CD4-positive, alpha-beta memory T cell (primary cell): ENCODE measurements at places on chromosomes 12 and 14. TPM values are rescaled to one million over a fixed set of nuclear protein-coding genes. Genes with fewer than 3 reads are reported as not detected.

Gene NPAS3
- total RNA-seq: not detected

Gene RBM19
- 71.0 TPM for total RNA-seq

Gene TSPAN9
- 0.84 TPM for total RNA-seq

Gene PIWIL1
- not detected for total RNA-seq

Gene IQSEC3
- 0.84 TPM for total RNA-seq

Gene P2RX2
- not detected for total RNA-seq

Gene KRT75
- total RNA-seq: not detected

- H3K27me3 ChIP-seq: no peaks in the 10 kb centered on the region
- no peaks in the 10 kb centered on the region for H3K4me1 ChIP-seq
- H3K4me3 ChIP-seq: no peak overlapping the region
- no peaks in the 10 kb centered on the region for H3K36me3 ChIP-seq
- no peak overlapping the region for H3K27ac ChIP-seq
These were observed 611.8 kb downstream of the ETNK1 start for GRCh38 chr12:23236811-23237210.

GRCh38 chr14:67166450-67166853 is 22.8 kb upstream of the GARIN2 start:
- no peaks in the 10 kb centered on the region for H3K27me3 ChIP-seq
- H3K27ac ChIP-seq: no peak overlapping the region
- no peak overlapping the region for H3K4me3 ChIP-seq
- H3K4me1 ChIP-seq: no peaks in the 10 kb centered on the region

- no peak for DNase-seq
- no peak overlapping the region for H3K4me3 ChIP-seq
- H3K27ac ChIP-seq: no peak overlapping the region
- H3K4me1 ChIP-seq: no peaks in the 10 kb centered on the region
- no peaks in the 10 kb centered on the region for H3K36me3 ChIP-seq
These were observed 120.2 kb downstream of the SLC16A7 start for GRCh38 chr12:59716043-59716442.

DNA sequence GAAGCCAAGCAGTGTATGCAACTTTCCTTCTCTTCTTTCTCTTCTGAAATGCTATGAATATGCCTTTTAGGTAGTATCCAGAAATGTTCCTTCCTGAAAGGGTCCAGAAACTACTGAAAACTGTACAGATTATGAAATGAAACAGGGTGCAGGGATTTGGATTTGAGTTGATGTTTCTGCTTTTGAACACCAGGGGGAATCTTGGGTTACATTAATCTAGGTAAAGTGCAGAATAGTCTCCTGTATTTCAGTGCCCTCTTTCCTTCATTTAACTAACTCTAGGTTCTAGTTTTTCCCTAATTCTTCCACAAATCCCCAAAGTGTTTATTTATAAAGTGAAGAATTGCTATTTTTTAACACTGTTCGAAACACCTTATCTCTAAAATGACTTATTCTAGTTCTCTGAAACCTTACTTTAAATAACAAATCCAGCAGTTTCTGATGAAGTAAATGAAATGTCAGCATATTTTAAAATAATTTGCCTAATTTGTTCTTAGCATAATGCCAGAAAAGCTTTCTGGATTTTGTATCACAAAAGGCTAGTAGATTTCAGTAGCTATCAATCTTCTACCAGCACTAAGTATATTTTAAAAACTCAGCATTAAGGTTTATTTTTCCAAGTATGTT is 111.9 kb downstream of the LRRK2 start:
- H3K4me3 ChIP-seq: no peak overlapping the region
- DNase-seq: no peak
- no peak overlapping the region for H3K27ac ChIP-seq
- no peaks in the 10 kb centered on the region for H3K27me3 ChIP-seq

DNA sequence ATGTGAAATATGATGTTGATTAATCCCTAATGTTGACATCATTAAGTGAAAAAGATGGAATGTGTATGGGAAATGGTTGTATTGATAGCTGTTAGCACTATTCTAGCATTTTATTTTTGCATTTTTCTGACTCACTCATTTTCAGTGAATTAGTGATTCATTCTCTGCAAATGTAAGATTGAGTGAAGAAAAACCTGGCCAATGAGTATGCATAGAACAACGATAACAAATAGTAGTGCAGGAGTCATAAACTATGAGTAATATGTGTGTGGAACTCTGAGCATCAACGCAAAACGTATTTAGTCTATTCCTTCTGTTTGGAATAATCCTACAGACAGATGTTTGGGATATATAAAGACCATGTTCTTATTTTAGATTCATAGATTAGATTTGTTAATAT is 76.3 kb upstream of the RTL1 start:
- no peak overlapping the region for H3K4me3 ChIP-seq
- H3K4me1 ChIP-seq: no peaks in the 10 kb centered on the region

- H3K4me3 ChIP-seq: peak overlapping the region; percentile 66
- H3K27me3 ChIP-seq: no peaks in the 10 kb centered on the region
- peak; percentile 12 for DNase-seq
- peaks cover 12% of the 10 kb centered on the region for H3K4me1 ChIP-seq
- H3K36me3 ChIP-seq: no peaks in the 10 kb centered on the region
These were observed 772 bp downstream of the SCARB1 start for GRCh38 chr12:124862768-124863415.

GRCh38 chr14:36226164-36226563 is 49.6 kb upstream of the PTCSC3 start:
- H3K4me3 ChIP-seq: no peak overlapping the region
- no peaks in the 10 kb centered on the region for H3K27me3 ChIP-seq
- H3K36me3 ChIP-seq: no peaks in the 10 kb centered on the region
- H3K4me1 ChIP-seq: no peaks in the 10 kb centered on the region

GRCh38 chr12:56490360-56490759 is 2.4 kb upstream of the GLS2 start:
- no peak for DNase-seq
- no peaks in the 10 kb centered on the region for H3K36me3 ChIP-seq
- H3K4me3 ChIP-seq: no peak overlapping the region
- peaks cover 14% of the 10 kb centered on the region for H3K4me1 ChIP-seq
- no peak overlapping the region for H3K27ac ChIP-seq

DNA sequence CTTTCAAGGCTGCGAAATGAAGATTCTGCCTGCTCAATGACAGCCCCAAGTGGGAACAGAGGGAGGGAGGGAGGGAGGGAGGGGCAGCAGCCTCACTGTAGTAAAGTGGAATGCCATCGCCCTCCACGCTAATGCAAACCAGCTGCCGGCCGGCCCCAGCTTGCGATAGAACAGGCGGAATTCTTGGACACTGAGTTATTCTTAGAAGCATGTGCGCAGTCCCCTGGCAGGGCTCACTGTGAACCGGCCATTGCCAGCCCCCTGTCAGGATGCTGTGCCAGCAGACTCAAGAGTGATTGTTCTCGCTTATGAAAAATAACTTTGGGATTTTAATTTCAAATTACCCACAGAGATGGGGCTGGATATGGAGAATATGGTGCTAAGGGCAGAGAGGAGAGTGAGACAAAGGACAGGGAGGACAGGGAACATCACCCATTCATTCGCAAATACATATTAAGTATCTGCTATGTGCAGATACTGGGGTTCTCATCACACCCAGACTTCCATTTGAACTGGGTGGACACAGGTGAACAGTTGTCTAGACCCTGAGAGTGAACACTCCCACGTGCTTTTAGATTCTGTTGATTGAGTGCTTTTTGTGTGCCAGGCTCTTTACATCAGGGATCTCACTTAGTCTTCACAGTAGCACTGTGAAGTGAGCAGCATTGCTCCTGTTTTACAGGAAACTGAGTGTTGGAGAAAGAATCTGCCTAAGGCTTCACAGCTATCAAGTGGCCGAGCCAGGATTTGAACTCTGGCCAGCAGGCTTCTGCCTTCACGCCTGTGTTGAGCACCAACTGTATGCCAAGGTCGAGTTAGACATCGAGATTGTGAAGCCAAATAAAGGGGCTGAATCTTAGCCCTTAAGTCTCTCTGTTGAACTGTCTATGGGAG is 192.9 kb downstream of the C12orf75 start:
- H3K36me3 ChIP-seq: no peaks in the 10 kb centered on the region
- H3K4me3 ChIP-seq: no peak overlapping the region
- no peaks in the 10 kb centered on the region for H3K4me1 ChIP-seq
- no peak for DNase-seq
- H3K27me3 ChIP-seq: no peaks in the 10 kb centered on the region

- no peak within 1 kb of the TSS for H3K27ac ChIP-seq
- H3K4me3 ChIP-seq: no peak within 1 kb of the TSS
- H3K27me3 ChIP-seq: peaks cover 10% of the 10 kb centered on the region
- H3K36me3 ChIP-seq: peaks cover 18% of the 10 kb centered on the region
- peaks cover 42% of the 10 kb centered on the region for H3K4me1 ChIP-seq
These were observed at the start of gene DDN for GRCh38 chr12:48999371-49000131. TSS of gene DDN (minus strand) at chr12:48999375. CDS start at chr12:48999287, 88 bp downstream.

DNA sequence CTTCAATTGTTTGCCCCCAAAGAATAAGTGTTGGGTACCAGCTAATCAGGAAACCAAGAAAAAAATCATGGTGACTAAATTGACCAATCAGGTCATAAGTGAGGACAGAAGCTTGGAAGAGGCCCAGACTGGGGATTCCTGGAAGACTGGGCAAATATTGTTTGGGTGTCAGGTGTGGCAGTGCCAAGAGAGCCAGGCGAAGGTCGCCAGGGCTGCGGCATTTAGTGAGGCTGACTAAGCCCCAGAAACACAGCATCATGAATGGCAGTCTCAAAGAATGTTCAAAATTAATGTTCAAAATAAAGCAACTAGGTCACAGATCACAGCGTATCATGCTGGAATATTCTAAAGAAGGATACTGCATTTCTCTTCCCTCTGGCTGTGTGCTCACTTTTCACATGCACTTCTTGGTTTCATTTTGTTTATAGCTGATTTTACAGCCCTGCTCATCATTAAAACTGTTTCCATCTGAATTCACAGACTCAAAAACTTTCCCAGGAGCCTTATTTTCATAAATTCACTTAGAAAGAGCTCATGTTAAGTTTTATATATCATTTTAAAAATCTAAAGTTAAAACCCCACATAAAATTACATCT is 85.3 kb upstream of the OVCH1 start:
- no peak for DNase-seq
- no peak overlapping the region for H3K4me3 ChIP-seq
- no peak overlapping the region for H3K27ac ChIP-seq
- no peaks in the 10 kb centered on the region for H3K27me3 ChIP-seq
- no peaks in the 10 kb centered on the region for H3K4me1 ChIP-seq

DNA sequence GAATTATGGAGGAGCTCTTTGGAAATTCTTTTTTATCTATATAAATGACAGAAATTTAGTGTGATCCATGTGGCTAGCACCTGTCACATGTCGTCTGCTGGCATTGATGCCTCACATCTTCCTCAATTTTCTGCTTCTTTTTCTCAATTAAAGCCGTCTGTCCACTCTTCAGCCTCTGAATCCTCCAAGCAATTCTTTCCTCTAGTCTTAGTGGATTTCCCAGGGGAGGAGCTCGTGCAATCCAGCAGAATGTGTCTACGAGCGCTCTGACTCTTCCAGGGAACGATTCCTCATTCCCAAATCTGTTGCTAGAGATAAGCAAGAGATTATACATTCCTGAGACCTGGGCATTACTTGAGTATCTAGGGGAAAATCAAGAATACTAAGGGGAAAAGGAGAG is 176.6 kb downstream of the EMP1 start:
- DNase-seq: no peak
- H3K27me3 ChIP-seq: no peaks in the 10 kb centered on the region
- H3K27ac ChIP-seq: no peak overlapping the region
- H3K4me1 ChIP-seq: no peaks in the 10 kb centered on the region
- no peaks in the 10 kb centered on the region for H3K36me3 ChIP-seq

DNA sequence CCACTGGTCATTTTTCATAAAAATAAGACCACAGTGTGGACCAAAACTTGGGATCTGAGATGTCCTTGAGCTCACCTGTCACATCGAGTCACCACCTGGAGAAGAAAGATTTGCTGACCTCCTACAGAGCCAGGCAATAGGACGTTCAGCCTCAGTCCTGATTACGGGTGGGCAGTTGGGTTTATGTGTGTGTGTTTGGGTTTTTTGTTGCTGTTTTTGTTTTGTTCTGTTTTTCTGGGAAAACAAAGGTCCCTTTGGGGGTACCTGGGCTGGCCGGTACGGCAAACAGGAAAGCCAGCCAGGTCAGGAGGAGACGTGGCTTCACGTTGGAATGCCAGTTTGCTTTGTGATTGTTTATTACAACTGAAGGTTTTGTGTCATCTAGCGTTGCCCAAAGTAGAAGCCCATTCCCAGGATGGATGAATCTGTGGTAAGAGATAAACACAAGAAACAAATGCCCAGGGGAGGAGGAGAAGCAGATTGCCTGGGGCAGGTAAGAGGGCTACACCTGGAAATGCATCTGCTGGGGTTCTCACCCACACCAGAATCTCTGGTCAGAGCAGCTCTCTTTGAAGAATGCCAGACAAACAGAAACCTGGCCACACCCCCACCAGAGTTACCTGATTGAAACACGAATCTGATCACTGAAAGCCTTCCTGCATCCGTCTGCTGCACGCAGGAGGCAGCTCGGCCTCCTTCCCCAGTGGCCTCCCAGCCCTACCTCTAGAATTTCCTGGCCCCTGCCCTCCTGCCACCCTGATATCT is 100.1 kb upstream of the DIO3 start:
- H3K27me3 ChIP-seq: peaks cover 24% of the 10 kb centered on the region
- H3K27ac ChIP-seq: no peak overlapping the region
- H3K4me3 ChIP-seq: no peak overlapping the region
- DNase-seq: no peak

- no peak for DNase-seq
- H3K4me1 ChIP-seq: no peaks in the 10 kb centered on the region
- H3K36me3 ChIP-seq: no peaks in the 10 kb centered on the region
- no peak overlapping the region for H3K27ac ChIP-seq
These were observed 140.5 kb downstream of the SLC16A7 start for GRCh38 chr12:59736359-59736758.

DNA sequence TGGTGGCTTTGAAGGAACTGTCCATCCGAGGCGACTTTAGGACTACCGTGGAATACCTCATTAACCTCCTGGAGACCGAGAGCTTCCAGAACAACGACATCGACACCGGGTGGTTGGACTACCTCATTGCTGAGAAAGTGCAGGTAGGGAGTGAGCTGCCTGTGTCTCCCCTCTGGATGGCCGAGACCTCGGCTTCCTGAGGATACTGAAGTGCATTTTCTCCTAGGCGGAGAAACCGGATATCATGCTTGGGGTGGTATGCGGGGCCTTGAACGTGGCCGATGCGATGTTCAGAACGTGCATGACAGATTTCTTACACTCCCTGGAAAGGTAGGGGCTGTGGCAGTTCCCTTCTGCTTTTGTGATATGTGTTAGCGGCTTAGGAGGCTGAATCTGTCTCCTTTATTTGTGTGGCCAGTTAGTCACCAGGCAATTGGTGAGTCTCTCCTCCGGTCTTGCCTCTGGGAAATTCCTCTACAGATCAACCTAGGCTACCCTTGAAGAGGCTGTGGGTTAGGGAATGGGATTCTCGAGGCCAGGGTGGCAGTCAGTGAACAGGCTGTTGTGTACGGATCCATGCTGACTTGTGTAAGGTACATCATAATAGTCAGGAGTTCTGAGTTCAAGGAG is 75.3 kb downstream of the ACACB start:
- no peaks in the 10 kb centered on the region for H3K4me1 ChIP-seq
- H3K27ac ChIP-seq: no peak overlapping the region
- no peaks in the 10 kb centered on the region for H3K27me3 ChIP-seq
- no peak overlapping the region for H3K4me3 ChIP-seq
- H3K36me3 ChIP-seq: peaks cover 7% of the 10 kb centered on the region
- DNase-seq: no peak
